Stimulated activated CD8-positive, alpha-beta memory T cell treated with anti-CD3 and anti-CD28 coated beads, Interleukin-15, amount 100 ng/mL, for 4 hours (primary cell): ENCODE measurements at places on chromosomes 2 and 18.

DNA sequence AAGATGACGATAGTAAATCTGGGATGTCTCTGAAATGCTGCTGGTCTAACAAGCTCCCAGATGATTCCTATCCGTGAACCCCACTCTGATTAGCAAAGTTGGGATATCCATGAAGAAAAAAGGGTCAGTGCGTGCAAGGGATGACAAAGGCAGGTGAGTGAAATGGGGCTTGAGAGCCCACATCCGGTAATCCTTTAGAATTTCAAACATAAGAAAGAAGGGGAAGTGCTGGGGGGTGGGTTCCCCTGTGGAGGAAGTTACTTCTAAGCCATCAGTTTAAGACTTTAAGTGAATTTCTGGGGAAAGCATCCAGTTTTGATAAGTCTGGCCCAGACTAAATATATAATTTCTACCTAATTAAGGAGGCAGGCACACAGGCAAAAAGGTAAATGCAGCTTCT, 209.5 kb downstream of the DPP10 start:
- DNase-seq: no peak

DNA sequence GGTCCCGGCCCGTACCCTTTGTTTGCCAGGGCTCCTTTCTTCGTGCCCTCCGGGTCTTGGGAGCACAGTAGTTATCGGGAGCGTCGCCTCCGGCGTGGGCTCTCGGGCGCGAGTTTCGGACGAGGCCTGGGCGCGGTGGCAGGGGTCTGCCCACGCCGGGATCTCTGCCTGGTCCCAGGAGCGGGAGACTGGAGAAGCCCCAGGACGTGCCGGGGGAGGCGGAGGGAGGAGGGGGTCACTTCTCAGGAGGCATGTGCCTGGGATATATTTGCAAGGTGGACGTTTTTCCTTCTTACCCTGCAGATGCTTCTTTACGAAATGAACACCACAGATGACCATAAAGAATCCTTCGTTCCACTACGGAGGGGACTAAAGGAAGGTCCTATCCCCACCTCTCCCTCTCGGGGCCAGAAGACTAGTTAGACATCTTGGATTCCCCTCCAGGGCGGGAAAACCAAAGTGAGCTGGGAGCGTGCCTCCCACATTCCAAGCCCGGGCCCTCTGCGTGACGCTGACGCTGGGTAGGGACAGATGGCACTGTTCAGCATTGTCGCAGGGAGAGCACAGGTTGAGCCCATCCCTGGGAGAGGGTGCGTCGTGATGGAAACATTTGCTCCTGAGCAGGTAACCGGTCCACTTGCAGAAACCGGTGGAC, 483 bp upstream of the FHL2 start:
- no peak for DNase-seq

GRCh38 chr2:208074610-208075356, 49.5 kb upstream of the PLEKHM3 start:
- no peak for DNase-seq

DNA sequence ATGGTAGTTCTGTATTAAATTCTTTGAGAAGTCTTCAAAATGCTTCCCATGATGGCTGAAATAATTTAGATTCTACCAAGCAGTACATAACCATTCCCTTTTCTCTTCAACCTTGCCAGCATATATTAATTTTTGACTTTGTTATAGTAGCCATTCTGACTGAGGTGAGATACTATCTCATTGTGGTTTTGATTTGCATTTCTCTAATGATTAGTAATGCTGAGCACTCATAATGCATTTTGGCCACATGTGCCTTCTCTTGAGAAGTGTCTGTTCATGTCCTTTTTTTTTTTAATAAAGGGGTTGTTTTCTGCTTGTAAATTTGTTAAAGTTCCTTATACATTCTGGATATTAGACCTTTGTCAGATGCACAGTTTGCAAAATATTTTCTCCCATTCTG, 173.9 kb downstream of the CALCRL start:
- no peak for DNase-seq

- DNase-seq: no peak
Observed at GRCh38 chr2:158575051-158575635, 118.4 kb downstream of the PKP4 start.

DNA sequence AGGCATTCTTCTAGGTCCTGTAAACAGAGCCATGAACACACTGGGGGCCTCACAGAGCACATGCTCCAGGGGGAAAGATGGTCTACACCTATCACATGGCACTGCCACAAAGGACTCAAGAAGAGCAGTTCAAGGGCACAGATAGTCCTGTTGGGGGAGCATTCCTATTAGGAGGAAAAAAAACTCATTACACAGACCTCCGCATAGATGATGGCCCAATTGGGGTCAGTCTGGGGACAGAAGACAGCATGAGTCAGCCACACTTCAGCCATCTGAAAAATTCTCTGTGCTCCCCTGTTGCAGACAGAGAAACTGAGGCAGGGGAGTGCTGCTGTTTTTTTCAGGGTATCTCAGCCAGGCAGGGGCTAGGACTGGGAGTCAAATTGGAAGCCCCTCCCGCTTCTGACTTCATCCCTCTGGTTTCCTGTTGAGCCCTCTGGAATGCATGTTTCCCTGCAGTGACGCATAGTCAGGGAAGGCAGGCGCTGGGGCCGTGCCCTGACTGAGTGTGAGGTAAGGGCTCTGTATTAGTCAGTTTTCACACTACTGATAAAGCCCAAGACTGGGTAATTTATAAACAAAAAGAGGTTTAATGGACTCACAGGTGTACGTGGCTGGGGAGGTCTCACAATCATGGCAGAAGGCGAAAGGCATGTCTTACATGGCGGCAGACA, 67.9 kb downstream of the RHOB start:
- DNase-seq: no peak
